RWPE2 (cell line): ENCODE measurements at places on chromosomes 1 and 21.

GRCh38 chr1:211928993-211929637, 98.6 kb upstream of the LPGAT1 start:
- no peak for DNase-seq

GRCh38 chr1:162578071-162578700, 16.7 kb downstream of the UAP1 start:
- no peak for DNase-seq

DNA sequence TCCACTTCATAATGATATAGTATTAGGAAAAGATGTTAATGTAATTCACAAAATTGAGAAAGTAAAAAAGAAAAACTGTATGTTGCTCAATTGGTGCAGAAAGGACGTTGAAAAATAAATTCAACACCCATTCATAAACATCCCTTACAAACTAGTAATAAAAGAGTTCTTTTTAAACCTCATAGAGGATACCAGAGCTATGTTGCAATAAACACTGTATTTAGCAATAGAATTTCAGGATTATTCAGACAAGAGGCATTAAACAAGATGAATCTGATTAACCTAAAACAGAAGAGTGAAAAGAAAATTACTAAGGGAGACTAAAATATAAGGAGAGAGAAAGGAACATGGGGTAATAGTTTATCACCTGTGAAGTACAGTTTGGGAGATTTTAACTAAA, 154.8 kb downstream of the NTPCR start:
- DNase-seq: no peak

- no peak for DNase-seq
Measured at GRCh38 chr1:209583408-209583807, at the start of gene CAMK1G. CAMK1G (plus strand) TSS chr1:209583714; CDS start chr1:209594984, 11,270 bp downstream.

GRCh38 chr21:31416465-31416864, 72.4 kb upstream of the TIAM1 start:
- DNase-seq: no peak

DNA sequence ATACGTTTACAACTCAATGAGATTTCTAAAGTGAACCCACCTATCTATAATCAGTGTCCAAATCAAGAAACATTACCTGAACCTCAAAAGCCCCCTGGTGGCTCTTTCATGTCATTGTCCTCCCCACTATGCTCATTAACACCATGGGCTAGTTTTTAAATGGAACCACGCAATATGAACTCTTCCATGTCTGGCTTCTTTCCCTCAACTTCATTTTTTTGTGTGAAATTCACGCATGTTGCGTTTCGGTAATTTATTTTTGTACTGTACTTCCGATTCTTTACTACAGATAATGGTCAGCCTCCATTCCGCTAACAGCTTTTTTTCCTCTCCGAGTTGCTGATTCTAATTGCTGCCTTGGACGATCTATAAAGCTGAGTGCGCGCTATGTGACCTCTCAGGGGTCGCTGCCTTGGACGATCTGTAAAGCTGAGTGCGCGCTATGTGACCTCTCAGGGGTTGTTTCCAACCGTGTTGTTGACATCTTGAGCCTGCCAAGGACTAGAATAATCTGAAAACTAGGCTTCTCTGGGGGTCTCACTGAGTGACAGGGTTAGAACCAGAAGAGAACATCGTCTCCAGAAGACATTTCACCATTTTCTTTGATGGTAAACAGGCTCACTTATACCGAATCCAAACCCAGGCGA, 1.1 kb upstream of the CACYBP start:
- no peak for DNase-seq

DNA sequence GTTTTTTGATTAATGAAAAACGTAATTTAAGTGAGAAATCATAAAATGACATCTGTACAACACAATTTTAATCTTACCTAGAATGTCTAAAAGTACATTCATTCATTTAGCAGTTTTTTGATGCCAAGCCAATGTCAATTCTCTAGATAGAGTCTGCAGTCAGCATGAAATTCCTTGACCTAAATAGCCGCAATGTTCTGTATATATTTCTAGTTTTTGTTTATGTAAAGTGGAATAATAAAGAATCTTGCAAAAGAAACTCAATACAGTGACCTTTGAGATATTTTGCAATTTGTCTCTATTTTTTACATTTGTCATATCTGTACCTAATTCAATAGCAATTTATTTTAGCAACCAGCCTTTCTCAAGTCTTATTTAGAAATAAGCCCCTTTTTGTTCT, 176.0 kb downstream of the ATP6V1G3 start:
- no peak for DNase-seq

DNA sequence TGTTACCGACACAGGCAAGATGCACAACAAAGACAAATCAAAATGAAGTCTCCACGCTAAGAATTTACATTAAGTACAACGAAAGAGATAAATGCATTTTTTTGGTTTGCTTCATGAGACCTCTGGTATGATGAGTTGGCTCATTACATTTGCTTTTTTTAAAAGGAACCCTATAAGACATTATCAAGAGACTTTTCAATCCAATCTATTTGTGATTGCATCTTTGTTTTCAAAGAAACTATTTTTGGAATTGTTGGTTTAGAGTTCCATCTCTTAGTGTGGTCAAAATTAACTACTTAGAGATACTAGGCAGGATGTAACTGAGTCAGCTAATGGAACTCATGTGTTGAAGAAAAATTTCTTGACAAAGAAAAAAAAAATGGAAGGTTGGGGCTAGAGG, 200.1 kb downstream of the ZC3H11B start:
- no peak for DNase-seq
